NCI-H1092 (cell line): ENCODE measurements at places on chromosomes 12 and 14.

- no peak for DNase-seq
These were observed 84.5 kb downstream of the CCDC88C start for GRCh38 chr14:91332986-91333649.

DNA sequence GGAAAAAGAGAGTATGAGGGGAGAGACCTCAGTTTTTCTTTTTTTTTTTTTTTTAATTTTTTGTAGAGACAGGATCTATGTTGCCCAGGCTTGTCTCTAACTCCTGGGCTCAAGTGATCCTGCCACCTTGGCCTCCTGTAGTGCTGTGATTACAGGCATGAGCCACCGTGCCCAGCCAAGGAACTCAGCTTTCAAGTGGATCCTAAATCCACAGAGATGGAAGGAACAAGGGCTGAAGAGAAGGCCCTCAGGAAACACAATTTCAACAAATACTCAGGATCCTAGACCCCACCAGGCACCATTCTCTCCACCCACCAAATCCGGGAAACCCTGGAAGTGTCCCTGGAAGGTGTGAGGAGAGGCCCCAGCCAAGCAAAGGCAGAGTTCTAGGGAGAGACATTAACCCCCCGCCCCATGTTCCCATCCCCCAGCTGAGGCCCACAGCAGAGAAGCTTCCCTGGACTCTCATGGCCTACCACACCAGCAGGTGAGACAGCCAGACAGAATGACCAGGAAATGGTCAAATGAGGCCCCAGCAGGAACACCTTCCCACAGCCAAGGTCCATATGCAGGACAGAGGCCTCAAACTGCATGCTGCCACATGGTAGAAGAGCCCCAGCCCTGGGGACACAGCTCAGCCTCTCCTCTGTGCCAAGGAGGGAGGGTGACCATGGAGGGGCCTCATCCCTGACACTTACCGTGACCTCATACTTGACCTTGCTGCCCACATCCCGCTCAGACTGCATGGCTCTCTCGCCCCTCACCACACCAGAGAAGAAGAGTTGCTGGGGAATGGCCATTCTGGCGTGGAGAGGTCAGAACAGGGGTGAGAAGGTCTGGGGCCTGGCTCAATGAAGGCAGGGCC lies 14.1 kb downstream of the ITGA7 start:
- no peak for DNase-seq

- peak; percentile 38 for DNase-seq
These were observed 151.0 kb upstream of the GZMB start for GRCh38 chr14:24784981-24785380.

- DNase-seq, result peak; percentile 59
These were observed 96.0 kb downstream of the SRGAP1 start for GRCh38 chr12:63940310-63941005.

DNA sequence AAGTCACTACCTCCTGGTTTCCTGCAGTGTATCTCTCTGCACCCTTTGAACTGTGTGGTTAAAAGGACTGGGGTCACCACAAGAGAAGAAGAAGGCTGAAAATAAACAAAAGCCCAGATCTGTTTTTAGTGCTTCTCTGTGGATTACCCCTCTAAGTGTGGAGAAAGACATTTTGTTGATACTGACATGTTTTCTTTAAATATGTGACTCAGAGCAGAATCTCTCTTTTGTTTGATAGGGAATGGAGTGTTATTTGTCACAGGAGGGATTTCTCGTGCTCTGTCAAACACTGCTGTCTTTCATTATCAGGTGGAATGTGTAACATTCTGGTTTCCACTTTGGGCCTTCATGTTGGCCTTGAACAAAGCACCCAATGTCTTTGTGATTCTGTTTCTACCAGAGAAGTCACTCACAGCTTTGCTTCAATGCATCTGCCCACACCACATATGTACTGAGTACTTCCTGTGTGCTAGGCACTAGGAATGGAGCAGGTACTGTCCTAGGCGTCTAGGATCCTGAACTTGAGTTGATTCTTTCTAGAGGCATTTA lies 82.1 kb downstream of the PLXNC1 start:
- no peak for DNase-seq

DNA sequence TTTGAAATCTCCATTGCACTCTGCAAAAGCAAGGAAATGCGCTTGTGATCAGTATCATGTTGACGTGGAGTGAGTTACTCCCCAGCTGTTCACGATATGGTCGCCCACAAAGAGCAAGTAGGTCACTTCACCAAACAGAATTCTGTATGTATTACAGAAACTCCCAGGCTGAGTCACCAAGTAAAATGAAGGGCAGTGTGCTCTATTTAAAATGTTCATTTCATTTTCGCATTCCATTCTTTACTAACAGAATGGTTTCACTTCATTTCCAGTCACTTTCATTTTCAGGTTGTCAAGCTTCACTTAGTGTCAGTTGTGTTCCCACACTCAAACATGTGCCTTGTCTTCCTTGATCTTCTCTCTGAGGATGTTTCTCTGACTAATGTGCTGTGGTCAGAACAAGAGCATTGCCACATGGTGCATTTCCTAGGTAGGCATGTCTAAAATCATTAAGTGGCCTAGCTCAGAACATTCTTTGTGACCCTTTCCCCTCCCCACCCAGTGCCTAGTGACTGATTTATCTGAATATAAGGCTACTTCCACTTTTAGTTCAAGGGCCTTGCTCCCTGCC lies 391.2 kb downstream of the RAD51B start:
- DNase-seq, result no peak

GRCh38 chr12:111905502-111905901 lies 63.5 kb downstream of the MAPKAPK5 start:
- DNase-seq, result no peak

DNA sequence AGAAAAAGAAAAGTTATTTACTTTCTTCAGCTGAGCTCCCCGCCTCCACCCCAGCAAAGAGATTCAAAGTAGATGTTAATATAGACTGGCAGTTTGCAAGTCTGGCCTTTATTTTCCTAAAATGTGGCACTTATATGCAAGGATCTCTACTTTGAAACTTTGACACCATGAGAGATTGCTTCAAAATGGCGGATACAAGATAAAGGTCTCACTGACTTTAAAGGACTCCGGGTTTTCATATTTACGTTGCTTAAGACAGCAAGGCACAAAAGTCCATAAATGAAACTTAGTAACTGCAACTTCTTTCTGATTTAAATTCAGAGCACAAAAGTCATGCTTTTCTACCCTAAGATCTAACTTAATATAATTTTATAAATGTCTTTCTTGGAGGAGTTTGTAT lies 3.5 kb downstream of the OTX2 start:
- no peak for DNase-seq

DNA sequence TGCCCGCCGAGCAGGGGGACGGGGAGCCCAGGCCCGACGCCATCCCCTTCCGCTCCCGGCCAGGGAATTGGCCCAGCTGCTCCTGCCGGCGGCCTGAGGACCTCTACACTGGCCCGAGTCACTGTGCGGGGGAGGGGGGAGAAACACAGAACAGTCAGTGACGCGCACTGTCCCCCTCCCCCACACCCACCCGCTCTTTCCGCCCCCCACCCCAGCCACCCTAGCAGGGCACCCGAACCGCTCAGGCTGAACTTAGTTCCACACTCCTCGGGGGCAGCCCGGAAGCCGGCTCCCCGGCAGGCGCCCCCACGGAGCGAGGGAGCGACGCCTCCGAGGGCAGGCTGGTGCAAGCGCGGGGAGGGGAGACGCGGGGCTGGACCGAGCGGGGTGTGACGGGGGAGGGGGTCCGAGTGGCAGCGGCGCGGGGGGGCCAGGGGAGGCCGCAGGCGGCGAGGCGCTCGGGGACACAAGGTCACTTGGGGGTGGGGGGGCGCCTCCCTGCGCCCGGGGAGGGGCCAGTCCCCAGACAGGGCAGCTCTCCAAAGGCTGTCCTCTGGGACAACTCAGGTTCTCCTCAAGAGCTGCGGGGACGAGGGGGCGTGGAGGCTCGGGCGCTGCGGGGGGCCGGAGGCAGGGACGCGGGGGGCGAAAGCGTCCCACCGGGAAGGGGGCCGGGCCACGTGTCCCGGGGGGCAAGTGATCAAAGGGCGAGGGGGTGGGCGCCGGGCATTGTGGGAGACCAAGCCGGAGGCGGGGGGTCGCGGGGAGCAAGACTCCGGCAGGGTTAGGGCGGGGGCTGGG lies 648 bp downstream of the CHD4 start:
- no peak for DNase-seq

GRCh38 chr14:67170660-67171059 lies 18.6 kb upstream of the GARIN2 start:
- no peak for DNase-seq

DNA sequence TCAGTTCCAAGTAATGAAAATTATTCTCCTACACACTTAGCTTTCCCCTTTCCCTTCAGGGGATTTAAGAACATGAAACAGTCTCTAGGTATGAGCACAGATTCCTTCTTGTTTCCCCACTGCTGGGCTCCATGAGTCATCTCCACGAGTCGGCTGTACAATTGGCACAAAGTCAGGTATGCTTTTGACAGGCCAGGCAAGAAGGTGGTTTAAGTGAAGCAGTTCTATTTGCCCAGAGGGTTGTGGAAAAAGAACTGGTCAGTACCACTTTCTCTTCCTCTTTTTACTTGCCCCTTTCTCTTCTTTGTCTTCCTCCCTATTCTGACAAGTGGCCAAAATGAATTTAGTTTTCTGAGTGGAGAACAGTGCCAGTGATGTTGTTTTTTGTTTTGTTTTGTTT lies 16.3 kb downstream of the DYNC1H1 start:
- no peak for DNase-seq

DNA sequence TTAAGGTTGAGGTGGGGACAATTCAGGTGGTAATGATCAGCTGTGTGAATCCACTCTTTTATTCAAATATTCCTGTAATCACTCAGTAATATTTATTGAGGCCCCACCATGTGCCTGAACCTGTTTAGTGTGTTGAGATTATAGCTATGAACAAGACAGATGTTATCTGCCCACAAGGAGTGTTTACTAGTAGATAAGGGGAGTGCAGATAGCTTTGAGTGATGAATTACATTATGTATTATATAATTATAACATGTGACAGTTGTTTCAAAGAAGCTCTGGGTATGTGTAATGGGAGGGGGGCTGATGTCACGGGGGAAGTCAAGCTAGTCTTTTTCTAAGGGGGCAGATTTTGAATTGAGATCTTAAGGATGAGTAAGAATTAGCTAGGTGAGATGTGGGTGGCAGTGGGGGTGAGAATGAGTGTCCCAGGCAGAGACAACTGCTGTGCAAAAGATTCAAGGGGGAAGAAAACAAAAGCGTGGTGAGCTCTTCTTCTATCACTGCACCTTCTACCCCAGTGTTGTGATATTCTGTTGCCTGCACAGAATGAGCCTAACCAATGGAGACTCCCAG lies 21.3 kb upstream of the SRRM4 start:
- DNase-seq, result no peak

GRCh38 chr14:96205059-96205977 lies 679 bp downstream of the BDKRB2 start:
- DNase-seq, result no peak

- DNase-seq, result no peak
These were observed 158.9 kb downstream of the FBXL14 start for GRCh38 chr12:1435456-1435855.

DNA sequence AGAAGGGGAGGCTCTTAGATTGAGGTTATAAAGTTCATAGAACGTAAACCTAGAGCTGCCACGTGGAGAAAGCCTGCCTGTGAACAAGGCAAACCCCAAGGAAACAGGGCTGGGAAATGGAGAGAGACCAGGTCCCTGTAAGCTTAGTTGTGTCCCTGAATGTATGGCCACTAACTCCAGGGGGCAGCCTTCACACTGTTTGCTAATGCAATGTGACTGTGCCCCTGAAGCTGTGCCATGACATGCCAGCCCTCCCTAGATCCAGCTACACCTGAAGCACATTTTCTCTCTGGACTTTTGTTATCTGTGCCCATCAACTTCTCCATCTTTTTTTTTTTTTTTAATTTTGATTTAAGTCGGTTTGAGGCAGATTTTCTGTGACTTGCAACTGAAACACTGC lies 60.6 kb upstream of the TMCC3 start:
- DNase-seq, result no peak

GRCh38 chr14:61451891-61452400 lies 130.6 kb downstream of the PRKCH start:
- no peak for DNase-seq

GRCh38 chr12:89180496-89180895 lies 171.8 kb downstream of the DUSP6 start:
- DNase-seq, result no peak

DNA sequence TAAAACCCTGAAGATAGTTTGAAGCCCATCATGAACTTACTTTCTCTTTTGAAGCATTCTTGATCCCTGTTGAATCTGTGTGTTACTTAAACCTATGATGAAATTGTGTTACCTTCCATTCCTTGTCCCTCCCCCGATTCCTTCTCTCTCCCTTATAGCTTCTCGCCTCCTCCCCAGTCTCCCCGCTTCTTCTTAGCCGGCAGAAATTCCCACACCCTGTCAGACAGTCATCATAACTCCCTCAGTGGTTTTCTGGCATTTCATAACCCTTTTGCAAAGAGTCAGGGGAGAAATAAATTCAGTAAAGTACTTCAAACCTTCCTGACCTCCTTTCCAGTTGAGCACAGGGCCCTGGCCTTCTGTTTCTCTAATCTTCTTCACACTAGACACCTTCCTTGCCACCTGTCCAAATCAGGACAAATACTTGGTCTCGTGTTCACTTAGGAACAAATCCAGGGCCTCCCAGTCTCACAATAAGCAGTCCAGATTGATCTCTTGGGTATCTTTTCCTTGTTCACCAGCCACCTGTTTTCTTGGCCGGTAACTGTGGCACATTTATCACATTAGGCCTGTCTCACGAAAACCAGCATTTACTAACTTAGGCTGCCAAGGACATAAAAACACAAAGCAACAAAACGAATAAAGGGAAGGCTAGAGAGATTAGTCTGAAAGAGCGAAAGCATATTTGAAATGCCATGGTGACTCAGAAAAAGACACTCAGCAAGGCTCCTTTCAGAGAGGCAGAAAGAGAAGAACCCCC lies 355.9 kb downstream of the TMTC2 start:
- DNase-seq, result no peak

DNA sequence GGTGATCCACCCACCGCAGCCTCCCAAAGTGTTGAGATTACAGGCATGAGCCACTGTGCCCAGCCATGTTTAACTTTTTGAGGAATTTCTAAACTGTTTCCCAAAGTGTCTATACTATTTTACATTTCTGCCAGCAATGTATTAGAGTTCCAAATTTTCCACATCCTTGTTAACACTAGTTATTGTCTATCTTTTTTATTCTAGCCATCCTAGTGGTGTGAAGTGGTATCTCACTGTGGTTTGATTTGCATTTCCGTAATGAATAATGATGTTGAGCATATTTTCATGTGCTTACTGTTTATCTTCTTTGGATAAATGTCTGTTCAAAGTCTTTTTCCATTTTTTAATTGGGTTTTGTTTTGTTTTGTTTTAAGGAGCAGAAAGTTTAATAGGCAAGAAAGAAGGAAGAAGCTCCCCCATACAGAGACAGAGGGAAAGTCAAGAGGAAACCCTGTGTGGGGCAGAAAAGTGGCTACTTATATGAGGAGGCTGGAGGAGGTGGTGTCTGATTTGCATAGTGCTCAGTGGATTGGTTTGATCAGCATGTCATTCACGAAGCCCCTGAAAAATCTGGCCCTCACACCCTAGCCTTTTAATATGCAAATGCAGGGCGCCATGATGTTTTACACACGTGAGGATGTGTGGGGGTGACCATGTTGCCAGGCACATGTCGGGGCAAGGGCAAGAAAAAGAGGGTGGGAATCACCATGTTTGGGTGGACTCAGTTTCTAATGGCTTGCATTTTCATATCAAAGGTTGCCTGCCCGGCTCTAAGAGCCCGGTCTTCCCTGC lies 14.9 kb downstream of the TXNRD1 start:
- DNase-seq, result no peak
